NCI-H1092 treated with DMSO at 0.1 percent for 48 hours (cell line): ENCODE measurements at places on chromosomes 3 and 15.

GRCh38 chr15:64917211-64917610 is 5.5 kb downstream of the ANKDD1A start:
- DNase-seq, result no peak

- no peak for DNase-seq
Observed at GRCh38 chr3:24196526-24196925, 251.4 kb downstream of the NR1D2 start.

DNA sequence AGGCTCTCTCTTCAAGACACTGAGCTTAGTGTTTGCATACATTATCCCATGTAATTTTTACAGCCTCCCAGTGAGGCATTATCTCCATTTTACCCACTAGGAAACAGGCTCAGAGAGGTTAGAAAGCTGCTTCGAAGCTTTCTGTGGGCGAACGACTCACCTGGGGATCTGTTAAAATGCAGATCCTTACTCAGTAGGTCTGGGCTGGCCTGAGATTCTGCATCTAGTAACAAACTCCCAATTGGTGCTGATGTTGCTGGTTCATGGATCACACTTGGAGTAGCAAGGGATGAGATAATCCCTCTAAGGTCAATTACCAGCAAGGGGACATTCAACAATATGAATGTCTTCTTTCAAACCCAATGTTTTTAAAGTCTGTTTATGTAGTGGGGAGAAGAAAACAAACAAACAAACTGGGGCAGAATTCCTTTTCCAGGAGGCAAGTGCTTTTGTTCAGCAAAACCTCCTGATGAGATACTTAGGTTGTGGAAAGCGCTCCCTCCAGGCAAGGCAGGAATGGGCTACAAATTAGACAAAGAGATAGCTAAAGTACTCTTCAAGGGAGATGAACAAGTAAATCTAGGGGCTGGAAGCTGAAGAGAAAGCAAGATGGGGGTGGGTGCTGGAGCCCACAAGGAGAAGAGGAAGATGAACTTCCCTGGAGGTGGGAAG is 311.9 kb downstream of the SHQ1 start:
- DNase-seq, result no peak

- no peak for DNase-seq
Observed at GRCh38 chr3:140424726-140425125, 253.1 kb upstream of the TRIM42 start.
